Right lung (tissue), 10 donors: ENCODE measurements at places on chromosomes 16 and 17. TPM values are rescaled to one million over a fixed set of nuclear protein-coding genes. Genes with fewer than 3 reads are reported as not detected.

GRCh38 chr17:72359274-72359673 is 238.5 kb downstream of the SOX9 start:
- DNase-seq, result no peak

DNA sequence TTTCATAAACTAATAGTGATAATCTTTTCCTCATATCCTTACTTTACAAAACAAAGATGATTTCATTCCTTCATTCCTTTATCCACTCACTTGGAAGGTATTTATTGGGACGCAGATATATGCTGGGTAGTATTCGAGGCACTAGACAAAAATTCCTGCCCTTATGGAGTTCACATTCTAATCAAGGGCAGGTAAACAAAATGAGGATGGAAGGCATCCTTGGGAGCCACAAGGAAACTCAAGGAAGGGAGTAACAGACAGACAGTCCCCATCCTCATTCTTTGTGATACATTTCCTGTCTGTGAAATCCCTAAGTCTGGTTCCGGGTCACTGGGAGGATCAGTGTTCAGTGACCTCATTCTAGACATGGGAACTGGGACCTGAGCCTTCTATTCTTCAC is 45.2 kb downstream of the SLC6A2 start:
- DNase-seq, result no peak

- DNase-seq, result no peak
Measured at GRCh38 chr17:29263916-29264315, 17.3 kb downstream of the CRYBA1 start.

DNA sequence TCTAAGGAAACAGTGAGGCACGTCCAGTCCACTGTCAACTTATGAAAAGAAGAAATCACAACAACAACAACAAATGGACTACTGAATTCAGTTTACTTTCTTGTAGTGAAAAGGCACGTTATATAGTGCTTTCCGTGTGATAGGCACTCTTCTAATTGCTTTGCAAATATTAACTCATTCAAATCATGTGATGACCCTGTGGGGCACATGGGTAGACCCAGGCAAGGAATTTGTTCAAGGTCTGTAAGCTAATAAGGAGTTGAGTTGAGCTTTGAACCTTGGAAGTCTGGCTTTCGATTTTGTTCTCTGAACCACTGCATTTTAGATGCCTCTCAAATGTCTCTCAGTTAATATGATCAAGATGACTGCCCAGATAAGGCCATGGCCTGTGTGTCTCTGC is 295.1 kb upstream of the RBFOX1 start:
- DNase-seq, result no peak

- DNase-seq, result peak; percentile 73
Measured at GRCh38 chr17:7703584-7704479, 1.2 kb upstream of the EFNB3 start.

- peak; percentile 10 for DNase-seq
Measured at GRCh38 chr16:13866073-13866472, 53.9 kb upstream of the ERCC4 start.

DNA sequence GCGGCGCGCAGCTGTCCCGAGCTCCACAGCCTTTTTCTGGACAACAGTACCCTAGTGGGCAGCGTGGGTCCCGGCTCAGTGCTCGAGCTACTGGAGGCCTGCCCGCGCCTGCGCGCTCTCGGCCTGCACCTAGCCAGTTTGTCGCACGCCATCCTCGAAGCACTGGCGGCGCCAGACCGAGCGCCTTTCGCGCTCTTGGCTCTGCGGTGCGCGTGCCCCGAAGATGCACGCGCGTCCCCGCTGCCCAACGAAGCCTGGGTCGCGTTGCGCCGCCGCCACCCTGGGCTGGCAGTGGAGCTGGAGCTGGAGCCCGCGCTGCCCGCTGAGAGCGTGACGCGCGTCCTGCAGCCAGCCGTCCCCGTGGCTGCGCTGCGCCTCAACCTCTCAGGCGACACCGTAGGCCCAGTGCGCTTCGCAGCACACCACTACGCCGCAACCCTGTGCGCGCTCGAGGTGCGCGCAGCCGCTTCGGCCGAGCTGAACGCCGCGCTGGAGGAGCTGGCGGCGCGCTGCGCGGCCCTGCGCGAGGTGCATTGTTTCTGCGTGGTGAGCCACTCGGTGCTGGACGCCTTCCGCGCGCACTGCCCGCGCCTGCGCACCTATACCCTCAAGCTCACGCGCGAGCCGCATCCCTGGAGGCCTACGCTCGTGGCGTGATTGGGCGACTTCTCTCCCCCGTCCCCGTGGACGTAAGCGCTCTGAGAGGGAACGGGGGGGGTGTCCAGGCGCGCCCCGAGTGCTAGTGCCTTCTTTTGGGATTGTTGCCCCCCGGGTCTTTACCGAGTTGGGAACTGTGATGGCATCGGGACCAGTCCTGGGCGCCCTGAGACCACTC is 1.2 kb upstream of the HSF4 start:
- no peak for DNase-seq

- no peak for DNase-seq
Measured at GRCh38 chr16:14172200-14172809, 101.2 kb downstream of the MRTFB start.

DNA sequence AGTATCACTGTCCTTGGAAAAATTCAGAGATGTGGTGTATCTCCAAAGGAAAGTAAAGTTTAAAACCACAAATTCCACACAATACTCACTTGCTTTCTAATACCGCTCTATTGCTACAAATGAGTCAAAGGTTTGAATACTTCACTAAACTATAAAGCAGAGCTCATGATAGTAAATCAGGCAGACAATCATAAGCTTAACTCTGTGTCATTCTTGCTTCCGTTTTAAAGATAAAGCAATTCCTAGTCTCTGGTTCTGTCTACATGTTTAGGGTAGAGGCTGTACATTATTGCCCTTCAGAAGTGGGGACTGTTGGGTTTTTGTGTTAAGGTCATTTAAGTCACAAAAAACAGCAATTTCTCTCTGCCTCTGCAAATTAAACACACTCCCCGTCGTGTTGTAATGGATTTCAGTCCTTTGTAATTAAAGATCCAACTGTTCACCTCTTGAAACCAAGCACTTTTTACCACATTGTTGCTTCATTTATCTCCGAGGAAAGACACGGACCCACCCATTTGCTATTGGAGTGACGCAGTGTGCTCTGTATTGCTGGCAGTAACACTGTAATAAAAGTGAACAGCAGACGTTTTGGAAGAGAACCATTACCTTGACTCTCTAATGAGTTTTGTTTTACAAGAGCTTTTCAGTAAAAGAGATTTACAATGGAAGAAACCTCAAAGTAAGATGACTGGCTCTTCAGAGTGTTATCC is 83.1 kb upstream of the CNTNAP4 start:
- no peak for DNase-seq

DNA sequence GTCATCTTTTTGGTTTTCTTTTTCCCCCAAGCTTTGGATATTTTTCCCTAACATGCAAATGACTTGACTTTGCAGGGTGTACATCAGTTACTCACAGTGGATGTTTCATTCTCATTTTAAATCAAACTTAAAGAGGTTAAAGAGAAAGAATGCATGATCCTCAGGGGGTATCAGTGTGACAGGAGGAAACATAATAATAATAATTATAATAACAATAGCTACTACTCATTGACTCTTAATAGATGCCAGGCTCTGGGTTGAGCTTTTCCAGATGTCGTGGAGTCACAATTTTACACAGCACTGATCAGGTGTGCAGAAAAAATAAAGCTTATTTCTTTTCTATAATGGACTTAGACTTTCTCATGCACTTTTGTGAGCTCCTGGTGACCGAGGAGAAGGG is 157.2 kb upstream of the CACNG3 start:
- no peak for DNase-seq

GRCh38 chr17:1640329-1641064 is 5.0 kb downstream of the SCARF1 start:
- no peak for DNase-seq

Gene STH
- polyA plus RNA-seq, result not detected

Gene FLYWCH2
- polyA plus RNA-seq, result 20.6 TPM

Gene SRCAP
- 30.8 TPM for polyA plus RNA-seq

Gene NOG
- 0.74 TPM for polyA plus RNA-seq

Gene OTOP3
- polyA plus RNA-seq, result not detected

Gene RMI2
- 31.1 TPM for polyA plus RNA-seq

Gene GNGT2
- polyA plus RNA-seq, result 3.4 TPM
